Fibroblast of upper back skin (primary cell): ENCODE measurements at places on chromosomes 12 and 14.

GRCh38 chr14:105151838-105152793 is 16.5 kb downstream of the JAG2 start:
- no peak for DNase-seq

GRCh38 chr12:38469715-38470114 is 153.1 kb downstream of the ALG10B start:
- DNase-seq: no peak

DNA sequence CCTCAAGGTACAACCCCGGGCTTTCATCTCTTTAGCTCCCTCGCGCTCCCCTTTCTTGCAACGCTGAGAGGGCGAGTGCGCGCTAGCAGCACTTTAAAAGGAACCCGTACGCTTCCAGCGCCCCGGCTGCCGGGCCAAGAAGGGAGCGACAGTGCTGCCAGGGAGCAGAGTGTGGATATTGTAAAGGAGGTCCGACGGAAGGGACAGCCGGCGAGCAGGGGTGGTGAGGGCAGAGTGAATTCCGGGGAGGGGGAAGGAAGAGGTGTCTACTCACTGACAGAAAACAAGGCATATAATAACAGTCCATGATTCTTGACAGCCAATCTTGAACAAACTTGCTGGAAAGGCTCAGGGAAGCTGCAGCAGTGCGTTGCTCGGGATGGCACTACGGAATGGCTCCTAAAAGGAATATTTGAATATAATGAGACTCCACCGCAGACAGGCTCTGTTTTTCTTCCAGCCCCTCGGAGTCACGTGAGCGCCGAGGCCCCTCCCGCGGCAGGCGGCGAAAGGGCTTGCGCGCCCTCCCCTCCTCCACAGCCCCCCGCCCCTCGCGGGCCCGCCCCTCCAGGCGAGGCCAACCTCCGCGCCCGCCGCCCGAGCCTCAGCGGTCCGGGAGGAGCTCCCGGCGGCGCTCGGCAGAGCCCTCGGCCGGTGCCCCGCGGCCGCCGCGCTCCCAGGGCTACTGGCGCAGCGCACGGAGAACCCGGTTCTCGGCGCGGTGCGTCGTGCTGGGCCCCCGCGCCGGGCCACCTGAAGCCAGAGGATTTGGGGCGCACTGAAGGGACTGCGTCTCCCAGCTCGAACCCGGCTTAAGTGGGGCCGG is 3.4 kb downstream of the BMP4 start:
- DNase-seq: peak; percentile 46

DNA sequence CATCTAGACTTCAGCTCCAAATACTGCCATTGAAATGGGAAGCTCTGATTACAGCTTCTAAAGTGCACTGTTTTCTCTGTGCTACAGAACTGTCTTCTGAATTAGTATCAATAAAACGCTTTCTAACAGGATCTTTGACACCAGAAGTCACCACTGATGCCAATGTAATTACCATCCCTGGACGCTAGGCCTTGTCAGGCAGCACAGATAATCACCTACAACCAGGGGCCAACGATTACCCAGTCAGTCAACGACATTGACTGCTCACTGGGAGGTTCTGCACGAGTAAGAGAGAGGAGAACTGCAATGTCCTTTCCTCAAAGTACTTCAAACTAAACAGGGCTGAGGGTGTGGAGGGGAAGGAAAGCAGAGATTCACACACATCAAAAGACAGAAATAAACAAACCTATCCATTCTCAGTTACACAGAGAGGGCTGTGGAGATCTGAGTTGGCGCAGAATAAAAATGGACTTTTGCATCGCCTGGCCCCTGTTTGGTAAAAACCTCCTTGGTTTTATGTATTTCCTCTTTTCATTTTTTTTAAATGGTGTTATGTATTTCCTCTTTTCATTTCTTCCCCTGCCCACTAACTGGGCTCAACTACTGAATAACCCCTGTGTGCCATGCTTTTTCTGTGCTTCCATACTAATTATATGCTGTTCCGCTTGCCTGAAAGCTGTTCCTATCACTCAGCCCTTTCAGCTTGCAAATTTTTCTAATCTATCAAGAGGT is 492.2 kb downstream of the APAF1 start:
- DNase-seq: no peak

GRCh38 chr12:93589081-93589480 is 16.6 kb downstream of the SOCS2 start:
- DNase-seq: peak; percentile 22

DNA sequence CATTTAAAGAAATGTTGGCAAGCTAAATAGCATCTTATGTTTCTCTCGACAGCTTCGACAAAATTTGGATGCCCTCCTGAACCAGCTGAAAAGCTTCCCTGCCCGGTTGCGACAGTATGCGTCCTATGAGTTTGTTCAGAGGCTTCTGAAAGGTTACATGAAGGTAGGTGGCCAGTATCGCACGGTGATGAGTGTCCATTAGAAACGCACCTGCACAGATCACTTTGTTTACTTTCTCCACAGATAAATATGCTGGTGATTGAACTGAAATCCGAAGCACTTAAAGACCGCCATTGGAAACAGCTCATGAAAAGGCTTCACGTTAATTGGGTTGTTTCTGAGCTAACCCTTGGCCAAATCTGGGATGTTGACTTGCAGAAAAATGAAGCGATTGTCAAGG is 36.5 kb downstream of the DYNC1H1 start:
- no peak for DNase-seq

DNA sequence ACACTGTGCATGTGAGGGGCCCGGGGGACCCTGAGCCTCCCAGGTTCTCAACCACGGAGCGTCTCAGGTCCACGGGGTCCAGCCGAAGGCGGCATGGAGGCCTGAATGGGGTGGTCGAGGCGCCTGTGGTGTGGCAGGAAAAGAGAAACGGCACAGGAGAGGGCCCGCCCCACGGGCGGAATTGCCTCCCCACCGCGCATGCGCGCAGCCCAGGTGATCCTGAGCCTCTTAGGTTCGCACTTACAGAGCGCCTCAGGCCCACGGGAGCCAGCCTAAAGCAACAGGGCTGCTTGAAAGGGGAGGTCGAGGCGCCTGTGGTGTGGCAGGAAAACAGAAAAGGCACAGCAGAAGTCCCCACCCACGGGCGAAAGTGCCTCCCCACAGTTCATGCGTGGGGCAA is 311.0 kb downstream of the ALG10 start:
- no peak for DNase-seq

DNA sequence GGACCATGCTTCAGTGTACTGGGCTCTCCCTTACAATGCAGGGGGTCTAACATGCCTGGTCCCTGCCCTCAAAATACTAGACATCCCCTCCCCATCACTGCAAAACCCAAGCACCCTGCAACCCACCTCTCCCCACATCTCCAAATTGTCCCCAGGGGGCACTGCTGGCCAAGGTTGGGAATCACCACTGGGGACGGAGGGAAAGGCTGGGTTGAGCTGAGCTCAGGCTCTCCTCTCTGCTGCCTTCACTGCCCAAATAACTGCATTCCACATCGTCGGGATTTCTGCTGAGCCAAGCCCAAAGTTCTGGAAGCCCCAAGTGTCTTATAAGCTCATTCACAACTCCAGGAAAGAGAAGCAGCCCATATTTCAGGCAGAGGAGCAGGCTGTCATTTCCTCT is 69.6 kb downstream of the NT5DC3 start:
- peak; percentile 56 for DNase-seq

DNA sequence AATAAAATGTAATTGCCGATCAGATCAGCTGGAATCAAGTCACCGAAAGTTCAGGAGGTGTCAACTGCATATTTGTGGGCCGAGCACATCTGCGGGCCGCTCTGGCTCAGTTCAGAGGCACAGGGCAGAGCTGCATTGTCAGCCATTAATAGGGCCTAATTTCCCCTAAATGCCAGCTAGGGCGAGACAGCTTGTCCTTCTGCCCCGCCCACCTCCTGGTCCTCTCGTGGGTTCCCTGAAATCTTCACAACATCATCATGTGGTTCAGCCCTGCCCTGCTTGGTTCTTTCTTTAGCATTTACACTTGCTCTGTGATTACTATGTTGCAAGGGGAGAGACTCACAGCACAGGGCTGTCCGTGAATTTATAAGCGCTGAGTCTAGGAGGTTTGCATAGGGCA is 148.9 kb downstream of the CHST11 start:
- no peak for DNase-seq

- DNase-seq: no peak
Observed at GRCh38 chr14:76083796-76084765, 67.6 kb upstream of the GPATCH2L start.

DNA sequence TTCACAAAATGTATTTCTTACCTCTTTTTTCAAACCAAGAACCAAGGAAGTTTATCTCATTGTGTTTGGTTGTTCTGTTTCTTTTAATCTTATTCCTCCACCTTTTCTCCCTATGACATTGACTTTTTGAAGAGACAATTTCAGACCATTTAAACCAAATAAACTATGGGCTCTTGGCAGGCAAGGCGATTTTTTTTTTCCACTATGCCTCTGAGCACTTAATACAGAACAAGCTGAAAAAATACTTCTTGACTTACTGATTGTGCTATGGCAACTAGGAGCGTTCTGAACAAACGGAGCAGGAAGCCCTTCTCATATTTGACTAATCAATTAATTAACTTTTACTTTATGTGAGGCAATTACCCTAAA is 98.0 kb downstream of the ZNF664 start:
- DNase-seq: no peak
